Fibroblast of the aortic adventitia (primary cell): ENCODE measurements at places on chromosomes 6 and 20. TPM values are rescaled to one million over a fixed set of nuclear protein-coding genes. Genes with fewer than 3 reads are reported as not detected.
A peak's percentile ranks its signal among the peaks of the same experiment; 100 is the strongest.

Gene RAET1G
- total RNA-seq, result 0.82 and 4.6 TPM in 2 replicates

Gene DPM1
- 52.3 and 70.8 TPM in 2 replicates for total RNA-seq

Gene HLA-DOB
- 2.6 TPM in 1 of 2 replicates, not detected in the other for total RNA-seq

Gene SLC17A1
- not detected in 2 replicates for total RNA-seq

Gene BTN1A1
- not detected in 2 replicates for total RNA-seq

Gene BPIFA1
- not detected in 2 replicates for total RNA-seq

Gene EEF1A2
- 0.18 TPM in 1 of 2 replicates, not detected in the other for total RNA-seq

Gene COL19A1
- under 0.01 and 0.09 TPM in 2 replicates for total RNA-seq

Gene EYA4
- total RNA-seq, result 1.1 and 5.7 TPM in 2 replicates

Gene MYMX
- total RNA-seq, result not detected in 2 replicates

GRCh38 chr6:53244958-53245357 is 96.3 kb upstream of the GCM1 start:
- no peak for DNase-seq

GRCh38 chr20:33687993-33688937 is 2.1 kb upstream of the E2F1 start:
- no peak for DNase-seq

- DNase-seq, result no peak
Measured at GRCh38 chr20:41786158-41786557, 168.0 kb upstream of the CHD6 start.

GRCh38 chr20:20690676-20691476 is 21.6 kb downstream of the RALGAPA2 start:
- no peak for DNase-seq

DNA sequence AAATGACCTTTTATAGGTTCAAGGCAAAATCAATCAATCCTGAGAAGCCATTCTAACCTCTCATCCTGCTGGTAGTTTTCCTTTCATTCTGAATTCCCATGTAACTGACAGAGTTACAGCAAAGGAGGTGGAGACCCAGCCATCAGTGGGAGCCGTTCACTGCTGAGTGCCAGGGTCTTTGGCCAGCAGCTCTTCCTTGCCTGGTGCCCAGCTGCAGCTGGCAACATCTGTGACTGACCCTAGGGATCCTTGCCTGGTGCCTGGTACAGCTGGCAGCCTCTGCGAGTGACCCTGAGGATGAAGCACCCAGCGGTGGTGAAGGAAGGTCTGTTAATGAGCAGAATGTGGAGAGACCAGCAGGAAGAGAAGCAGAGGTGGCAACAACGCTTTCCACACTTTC is 314.6 kb downstream of the THBS2 start:
- no peak for DNase-seq

- DNase-seq, result no peak
Measured at GRCh38 chr6:98241630-98242029, 592.7 kb upstream of the POU3F2 start.

GRCh38 chr6:138248011-138248410 is 29.7 kb upstream of the PBOV1 start:
- DNase-seq, result no peak

DNA sequence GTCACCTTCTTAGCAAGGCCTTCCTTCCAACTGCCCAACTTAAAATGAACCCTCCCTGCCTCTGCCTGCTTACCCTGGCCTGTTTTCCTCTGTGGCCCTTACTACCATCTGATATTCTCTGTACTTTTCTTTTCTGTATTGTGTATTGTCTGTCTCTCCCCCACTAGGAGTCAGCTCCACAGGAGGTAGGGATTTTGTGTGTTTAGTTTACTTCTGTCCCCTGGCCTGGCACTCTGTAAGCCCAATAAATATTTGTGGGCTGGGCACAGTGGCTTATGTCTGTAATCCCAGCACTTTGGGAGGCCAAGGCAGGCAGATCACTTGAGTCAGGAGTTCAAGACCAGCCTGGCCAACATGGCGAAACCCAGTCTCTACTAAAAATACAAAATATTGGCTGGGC is 72.8 kb downstream of the RIPOR3 start:
- no peak for DNase-seq

DNA sequence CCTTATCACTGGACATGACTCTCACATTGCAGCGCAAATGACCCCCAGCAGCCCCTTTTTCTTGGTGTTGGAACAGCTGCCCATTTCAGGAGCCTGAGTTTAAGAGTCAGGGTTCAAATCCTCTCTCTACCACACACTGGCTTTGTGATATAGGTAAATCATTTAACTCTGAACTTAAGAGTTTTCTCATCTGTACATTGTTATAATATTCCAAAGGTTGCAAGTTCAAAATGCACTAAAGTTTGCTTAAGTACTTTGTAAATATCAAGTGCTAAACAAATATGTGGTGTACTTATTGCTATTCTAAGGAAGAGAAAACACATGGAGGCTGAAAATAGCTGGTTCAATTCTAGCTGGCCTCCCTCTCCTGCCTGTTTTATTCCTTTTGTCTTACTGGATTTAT is 39.3 kb upstream of the PBOV1 start:
- DNase-seq, result no peak

- DNase-seq, result no peak
Measured at GRCh38 chr20:25081730-25082497, at the start of gene VSX1. Gene VSX1, minus strand, starts transcription at chr20:25082141. Its CDS starts 45 bp downstream, at chr20:25082096.

- DNase-seq, result no peak
Measured at GRCh38 chr20:56540415-56540814, 7.4 kb downstream of the FAM209B start.

- DNase-seq, result no peak
Measured at GRCh38 chr6:53239526-53239925, 90.9 kb upstream of the GCM1 start.

GRCh38 chr20:8424010-8424409 is 291.9 kb downstream of the PLCB1 start:
- DNase-seq, result peak; percentile 78

DNA sequence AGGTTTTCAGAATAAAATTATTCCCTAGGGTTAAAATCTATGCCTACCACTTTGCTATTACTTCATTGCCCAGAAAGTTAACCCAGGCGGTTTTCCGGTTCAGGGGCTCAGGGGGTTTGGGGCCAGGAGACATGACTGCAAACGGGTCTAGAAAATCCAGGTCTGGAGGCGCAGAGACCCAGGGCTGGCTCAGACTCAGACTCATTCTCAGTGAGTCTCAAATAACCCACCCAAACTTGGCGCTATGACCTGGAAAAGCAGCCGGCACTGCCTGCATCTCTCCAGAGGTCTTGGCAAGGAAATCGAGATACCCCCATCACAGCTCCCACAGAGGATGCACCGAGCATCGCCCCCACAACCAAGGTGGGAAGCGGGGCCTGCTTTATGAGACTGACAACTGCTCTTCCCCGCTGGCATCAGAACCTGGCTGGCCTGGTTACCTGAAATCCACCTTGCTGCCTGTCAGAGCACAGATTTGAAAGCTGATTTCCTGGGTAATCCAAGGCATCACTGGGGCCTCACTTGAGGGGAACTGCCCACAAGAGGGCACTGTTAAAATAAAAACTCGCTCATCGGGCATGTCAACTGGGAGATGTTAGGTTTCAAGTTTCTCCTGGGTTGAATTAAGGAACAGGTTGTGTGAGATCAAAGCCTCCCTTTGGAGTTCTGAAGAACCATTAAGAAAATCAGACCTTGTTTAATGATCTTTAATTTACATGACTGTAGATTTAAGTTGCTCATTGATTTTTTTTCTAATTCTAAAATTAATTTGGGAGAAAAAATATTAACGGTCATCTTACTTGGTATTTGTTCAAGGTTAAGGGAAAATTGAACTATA is 55.1 kb downstream of the KIF16B start:
- DNase-seq, result peak; percentile 58

DNA sequence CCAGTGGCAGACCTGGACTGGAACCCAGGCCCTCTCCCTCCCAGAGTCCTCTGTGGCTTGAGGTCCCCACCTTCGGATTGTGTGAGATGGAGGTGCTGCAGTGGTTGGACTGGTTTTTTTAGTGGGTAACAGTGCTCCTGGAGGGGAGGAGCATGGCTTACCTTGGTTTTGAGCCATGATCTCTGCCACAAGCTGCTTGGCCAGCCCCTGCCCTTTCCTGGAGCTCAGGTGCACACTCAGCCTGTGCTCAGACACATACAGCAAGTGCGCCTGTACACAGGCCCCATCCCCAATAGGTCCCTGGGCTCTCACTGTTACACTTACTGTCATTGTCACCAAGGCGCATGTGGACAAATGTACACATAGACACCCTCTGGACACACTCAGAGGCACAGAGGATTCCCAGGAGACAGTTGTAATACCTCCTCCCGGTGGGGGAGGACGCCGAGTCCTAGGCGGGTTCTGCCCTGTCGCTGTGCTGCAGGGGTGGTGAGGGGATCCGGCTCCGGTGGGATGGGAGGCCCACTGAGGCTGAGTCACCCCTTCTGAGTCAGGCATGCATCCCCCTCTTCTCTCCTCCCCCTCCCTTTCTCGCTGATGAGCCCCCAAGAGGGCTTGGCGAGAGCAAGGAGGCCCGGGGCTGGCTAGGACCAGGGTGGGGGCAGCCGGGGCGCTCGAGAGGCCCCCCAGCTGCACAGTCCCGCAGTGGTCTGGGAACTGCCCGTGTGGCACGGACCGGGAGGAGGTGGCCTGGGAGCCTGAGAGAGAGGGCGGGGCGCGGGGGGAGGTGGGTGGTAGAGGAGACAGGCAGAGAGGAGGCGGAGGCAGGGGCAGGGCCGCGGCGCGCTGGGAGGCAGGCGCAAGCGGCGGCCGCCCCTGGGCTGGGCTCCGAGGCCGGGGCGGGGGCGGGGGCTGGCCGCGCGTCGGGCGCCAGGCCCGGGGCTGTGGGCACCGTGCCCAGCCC is 522 bp upstream of the EPB41L1 start:
- DNase-seq, result peak; percentile 57

DNA sequence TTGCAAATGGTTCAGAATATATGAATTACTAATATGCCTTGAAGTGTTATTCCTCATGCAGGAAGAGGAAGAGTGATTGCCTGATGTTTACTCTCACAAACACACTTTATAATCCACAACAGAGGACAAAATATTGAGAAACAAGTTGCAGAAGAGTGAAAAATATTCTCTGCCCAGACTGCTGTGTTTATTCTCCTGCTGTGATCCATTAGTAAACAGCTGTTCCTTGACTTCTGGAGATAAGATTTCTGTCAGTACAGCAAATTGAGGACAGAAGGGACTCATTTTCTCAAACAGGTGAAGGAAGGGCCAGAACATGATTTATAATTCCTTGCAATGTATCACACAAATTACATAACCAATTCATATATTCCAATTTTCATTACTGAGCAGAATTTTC is 148.0 kb downstream of the EPM2A start:
- DNase-seq, result no peak
